Forelimb muscle (tissue), 1 donor: ENCODE measurements at places on chromosomes 6 and 20. TPM values are rescaled to one million over a fixed set of nuclear protein-coding genes. Genes with fewer than 3 reads are reported as not detected.

The CFB gene
- 1.0 TPM for polyA plus RNA-seq

The SAMD3 gene
- polyA plus RNA-seq: 0.58 TPM

The AKAP12 gene
- 105 TPM for polyA plus RNA-seq

The RSPH4A gene
- polyA plus RNA-seq: 0.52 TPM

The C6orf15 gene
- not detected for polyA plus RNA-seq

The KIAA0408 gene
- polyA plus RNA-seq: 16.1 TPM

The BANF2 gene
- polyA plus RNA-seq: not detected

The NRSN1 gene
- polyA plus RNA-seq: not detected

The AGPAT1 gene
- 57.3 TPM for polyA plus RNA-seq

The GHRH gene
- not detected for polyA plus RNA-seq

The LHFPL5 gene
- polyA plus RNA-seq: not detected

The TRPC4AP gene
- polyA plus RNA-seq: 52.6 TPM

The EYA2 gene
- 1.5 TPM for polyA plus RNA-seq

The BPIFB6 gene
- polyA plus RNA-seq: not detected

The TFAP2C gene
- polyA plus RNA-seq: not detected

The RPS6KA2 gene
- 22.5 TPM for polyA plus RNA-seq

The SLC35A1 gene
- polyA plus RNA-seq: 17.4 TPM

The CST5 gene
- polyA plus RNA-seq: not detected

The OPRM1 gene
- 0.05 TPM for polyA plus RNA-seq

The MYLK2 gene
- polyA plus RNA-seq: 60.0 TPM

The TCP11 gene
- polyA plus RNA-seq: 0.27 TPM

The WFDC2 gene
- 0.25 TPM for polyA plus RNA-seq

The RHAG gene
- polyA plus RNA-seq: 0.80 TPM

The SYNDIG1 gene
- polyA plus RNA-seq: 4.9 TPM

The KCNK16 gene
- polyA plus RNA-seq: not detected

The CCDC170 gene
- 0.49 TPM for polyA plus RNA-seq

The TDRD6 gene
- 0.90 TPM for polyA plus RNA-seq

The MED23 gene
- polyA plus RNA-seq: 23.7 TPM

The LINC00237 gene
- not detected for polyA plus RNA-seq

The SLC22A23 gene
- 2.4 TPM for polyA plus RNA-seq

The TRIM40 gene
- polyA plus RNA-seq: not detected

The LY6G5C gene
- polyA plus RNA-seq: 2.7 TPM

The NDUFAF4 gene
- polyA plus RNA-seq: 32.7 TPM

The CASP8AP2 gene
- 12.5 TPM for polyA plus RNA-seq

The SGK2 gene
- polyA plus RNA-seq: 1.7 TPM

The MYL9 gene
- polyA plus RNA-seq: 544 TPM

The SAMD5 gene
- 1.7 TPM for polyA plus RNA-seq

The PPARD gene
- 24.2 TPM for polyA plus RNA-seq

The PAK5 gene
- polyA plus RNA-seq: 0.14 TPM

The CLIC5 gene
- polyA plus RNA-seq: 17.6 TPM

The LAMP5 gene
- 0.39 TPM for polyA plus RNA-seq

The THBD gene
- polyA plus RNA-seq: 4.8 TPM

The OR2B6 gene
- not detected for polyA plus RNA-seq

The SLC2A10 gene
- 16.1 TPM for polyA plus RNA-seq

The MAS1 gene
- polyA plus RNA-seq: 0.18 TPM

The NUS1 gene
- 15.3 TPM for polyA plus RNA-seq

The HLA-DRB5 gene
- 3.0 TPM for polyA plus RNA-seq

The MUC22 gene
- not detected for polyA plus RNA-seq

The PRKN gene
- polyA plus RNA-seq: 4.6 TPM

The MMS22L gene
- 5.0 TPM for polyA plus RNA-seq

The KIF13A gene
- polyA plus RNA-seq: 34.1 TPM
